Activated CD4-positive, alpha-beta T cell treated with anti-CD3 and anti-CD28 coated beads, Interleukin-10, Interleukin-2, amounts not matched to agents 100 ng/mL and 50 ng/mL, durations not matched to agents 16 hours and 8 hours (primary cell): ENCODE measurements at places on chromosomes 3 and 15.

DNA sequence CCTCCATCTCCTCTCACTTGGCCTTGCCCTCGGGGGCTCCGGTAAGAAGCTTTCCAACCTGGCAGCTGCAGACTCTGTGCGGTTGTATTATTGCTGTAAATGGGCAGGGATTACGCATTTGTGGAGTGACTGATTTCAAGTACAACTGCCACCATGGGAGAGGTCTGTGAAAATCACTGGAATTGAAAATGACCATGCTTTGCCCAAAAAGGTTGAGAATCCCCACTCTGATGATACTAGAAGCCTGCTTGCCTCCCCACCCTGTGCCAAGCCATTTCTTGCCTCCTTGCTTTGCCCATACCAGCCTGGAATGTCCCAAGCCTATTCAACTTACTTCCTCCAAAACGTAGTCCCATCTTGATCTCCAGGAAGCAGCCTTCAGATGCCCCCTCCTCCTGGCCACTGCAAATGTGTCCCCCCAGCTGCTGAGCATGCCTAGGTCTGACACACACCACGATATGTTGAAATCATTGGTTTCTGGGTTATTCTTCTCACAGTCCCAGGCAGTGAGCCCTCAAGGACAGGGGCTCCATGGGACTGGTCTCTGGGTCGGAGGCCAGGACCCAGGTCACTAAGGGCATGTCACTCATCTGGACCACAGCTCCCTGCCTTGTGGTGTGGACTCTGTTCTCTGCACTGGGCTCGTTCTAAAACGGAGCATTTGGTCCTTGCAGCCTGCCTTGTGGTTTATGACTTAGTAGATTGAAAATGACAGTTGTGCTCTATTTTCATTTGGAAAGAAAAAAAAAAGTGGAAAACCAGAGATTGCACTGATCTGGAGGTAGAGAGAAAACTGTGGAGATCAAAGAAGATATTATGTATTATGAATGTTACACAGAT is 42.9 kb downstream of the SMAD3 start:
- no peak for DNase-seq

GRCh38 chr3:45992821-45993221 is 2.8 kb downstream of the FYCO1 start:
- DNase-seq, result peak; percentile 57

GRCh38 chr15:33201491-33202231 is 7.1 kb upstream of the FMN1 start:
- peak; percentile 89 for DNase-seq

DNA sequence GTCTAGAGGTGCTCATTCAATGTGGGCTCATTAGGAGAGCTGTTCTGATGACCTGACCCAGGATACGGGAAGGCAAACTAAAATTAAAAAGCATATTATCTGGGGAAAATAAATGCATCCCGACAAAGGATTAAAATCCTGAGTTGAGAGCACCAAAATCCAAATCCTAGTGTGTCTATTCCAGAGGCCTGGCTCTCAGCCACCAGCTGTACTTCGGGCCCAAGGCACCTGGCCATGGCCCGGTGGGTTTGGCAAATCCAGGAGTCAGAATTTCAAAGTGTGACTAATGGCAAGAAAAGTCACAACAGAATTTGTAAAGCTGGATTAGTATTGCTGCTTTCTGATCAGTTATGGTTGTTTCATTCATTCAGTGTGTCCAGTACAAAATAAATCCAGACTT is 2.6 kb upstream of the LYSMD4 start:
- no peak for DNase-seq
